ENCODE measurements at places on chromosomes 7 and 10.

GRCh38 chr10:132677473-132678227 lies 108.3 kb downstream of the NKX6-2 start:
- DNase-seq, result no peak

DNA sequence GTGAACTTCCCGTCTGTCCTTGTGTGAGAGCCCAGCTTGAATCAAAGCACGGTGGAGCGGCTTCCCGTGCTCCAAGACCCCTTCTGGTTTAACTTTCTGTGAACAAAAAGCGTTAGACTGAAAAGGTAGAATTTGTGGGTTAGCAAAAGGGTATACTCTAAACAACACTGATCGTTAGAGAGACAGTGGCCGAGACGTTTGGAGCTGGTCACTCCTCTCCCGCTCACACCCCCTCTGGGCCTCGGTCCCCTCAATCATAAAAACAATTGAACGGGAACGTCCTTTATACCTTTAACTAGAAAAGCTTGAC lies 502 bp downstream of the PRKRIP1 start:
- no peak for DNase-seq

- DNase-seq, result no peak
Observed at GRCh38 chr7:49091519-49091918, 167.2 kb downstream of the CDC14C start.

DNA sequence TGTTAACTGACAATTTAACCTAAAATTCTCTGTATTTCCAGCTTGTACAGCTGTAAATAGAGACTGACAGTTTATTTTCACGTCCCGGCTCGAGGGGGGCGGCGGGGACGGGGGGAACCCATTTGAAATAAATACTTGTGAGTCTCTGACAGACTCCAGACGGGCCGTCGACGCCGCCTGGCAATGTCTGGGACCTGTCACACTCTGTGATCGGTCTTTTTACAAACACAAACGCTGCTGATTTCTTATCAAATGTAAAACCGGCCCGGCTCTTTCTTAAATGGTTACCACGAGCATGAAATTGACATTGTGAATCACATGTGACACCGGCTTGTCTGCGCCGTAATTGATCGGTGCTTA lies 57.0 kb downstream of the UNCX start:
- no peak for DNase-seq

DNA sequence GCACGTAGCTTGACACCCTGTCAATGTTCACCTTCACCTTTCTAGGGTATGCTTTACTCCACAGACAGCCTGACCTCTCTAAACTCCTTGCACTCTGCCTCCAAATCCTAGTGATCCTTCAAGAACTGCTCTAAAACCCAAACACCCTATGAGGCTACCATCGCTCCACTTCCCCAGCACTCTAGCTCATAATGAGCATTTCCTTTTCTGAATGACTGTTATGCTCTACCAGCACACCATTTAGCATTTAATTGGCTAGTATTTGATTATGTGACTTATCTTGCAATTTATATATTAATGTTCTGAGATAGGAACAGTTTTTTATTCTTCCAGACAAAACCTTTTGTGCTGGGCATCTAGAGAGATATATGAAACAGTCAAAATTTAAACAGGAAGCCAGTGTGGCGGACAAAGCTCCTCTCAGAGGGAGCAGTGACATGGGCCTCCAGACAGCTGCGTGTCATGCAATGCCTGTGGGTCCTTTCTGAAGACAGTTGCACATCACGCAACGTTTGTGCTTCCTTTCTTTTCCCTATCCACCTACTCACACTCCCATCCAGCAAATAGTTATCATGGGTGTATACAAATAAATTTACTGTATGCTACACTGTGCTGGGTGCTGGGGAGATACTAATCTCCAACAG lies 86.3 kb downstream of the ALOX5 start:
- no peak for DNase-seq

DNA sequence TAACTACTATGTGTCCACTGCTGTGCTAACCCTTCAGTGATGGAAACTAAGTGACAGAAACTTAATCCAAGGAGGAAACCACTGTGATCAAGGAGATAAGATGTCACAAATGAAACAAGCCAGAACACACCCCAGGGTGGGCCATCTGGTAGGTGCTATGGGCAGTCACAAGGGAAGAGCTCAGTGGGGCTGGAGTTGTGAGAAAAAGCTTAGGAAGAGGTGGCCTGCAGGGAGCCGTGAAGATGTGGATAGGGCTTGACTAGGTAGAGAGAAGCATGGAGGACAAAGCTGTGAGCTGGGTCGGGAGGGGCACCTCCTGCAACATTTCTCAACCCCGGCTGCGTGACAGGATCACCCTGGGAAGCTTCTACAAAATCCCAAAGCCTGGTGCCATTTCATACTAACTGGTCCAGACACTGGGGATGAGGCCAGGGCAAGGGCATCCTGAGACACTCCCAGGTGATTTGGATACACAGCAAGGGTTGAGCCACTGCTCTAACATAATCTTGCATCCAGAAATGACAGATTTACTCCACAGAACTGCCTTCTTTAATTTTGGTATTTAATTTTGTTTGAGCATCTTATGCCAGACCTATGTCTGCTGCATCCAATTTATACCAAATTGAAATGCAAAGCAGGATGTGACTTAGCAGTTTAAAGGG lies 69.3 kb downstream of the OSBPL3 start:
- DNase-seq, result no peak

DNA sequence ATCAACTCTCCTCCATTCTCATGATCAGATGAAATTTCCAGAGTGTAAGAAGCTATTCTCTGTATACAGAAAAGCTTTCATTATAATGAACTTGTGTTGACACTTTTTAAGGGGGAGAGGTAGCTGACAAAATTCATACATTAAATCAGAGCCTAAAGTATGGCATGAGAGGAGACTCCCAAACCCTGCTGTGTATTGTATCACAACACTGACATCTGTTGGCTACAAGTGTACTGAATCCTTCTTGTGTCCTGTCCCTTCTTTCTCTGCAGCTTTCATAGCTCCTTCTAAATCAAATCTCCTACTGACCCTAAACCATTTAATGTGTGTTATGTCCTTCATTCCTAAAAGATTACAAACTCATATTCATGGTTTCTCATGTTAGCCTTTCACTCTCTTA lies 70.9 kb downstream of the GCC1 start:
- DNase-seq, result peak; percentile 37

- DNase-seq, result no peak
Observed at GRCh38 chr10:43214071-43214955, 52.6 kb downstream of the RASGEF1A start.

DNA sequence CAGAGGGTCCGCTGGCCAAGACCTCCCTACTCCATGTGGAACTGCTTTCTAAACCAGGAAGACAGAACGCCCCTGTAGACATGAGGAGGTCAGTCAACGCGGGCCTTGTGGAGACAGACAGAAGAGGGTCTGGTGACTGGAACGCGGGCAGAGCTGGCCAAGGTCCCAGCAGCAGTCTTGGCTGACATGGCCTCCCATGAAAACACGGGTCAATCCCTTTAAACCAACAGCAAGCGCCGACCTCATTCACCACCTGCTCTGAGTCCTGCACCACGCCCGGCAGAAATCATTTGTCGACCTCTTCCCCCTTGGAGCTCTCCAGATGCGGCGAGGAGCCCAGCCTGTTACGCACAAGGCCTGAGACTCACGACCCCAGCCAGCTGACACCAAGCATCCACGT lies 78.5 kb downstream of the ZRANB1 start:
- DNase-seq, result no peak

GRCh38 chr10:79292026-79292766 lies 55.1 kb upstream of the PPIF start:
- no peak for DNase-seq

GRCh38 chr7:137850571-137850970 lies 3.8 kb upstream of the DGKI start:
- DNase-seq, result no peak

DNA sequence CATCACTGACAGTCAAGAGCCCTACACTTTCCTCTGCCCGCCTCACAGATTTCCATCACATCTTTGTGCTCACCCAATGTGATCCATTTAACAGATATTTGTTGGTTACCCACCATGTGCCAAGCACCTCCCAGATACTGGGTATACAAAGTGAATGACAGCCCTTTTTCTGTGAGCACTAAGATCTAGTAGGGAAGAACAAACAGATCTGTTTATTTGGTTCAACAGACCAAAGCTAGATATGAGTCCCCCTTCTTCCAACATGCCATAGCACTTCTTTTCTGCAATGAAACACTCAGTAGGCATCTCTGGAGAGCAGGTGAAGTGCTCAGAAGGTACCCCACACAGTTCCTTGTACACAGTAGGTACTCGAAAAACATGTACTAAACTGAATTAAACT lies 101.4 kb downstream of the HIPK2 start:
- no peak for DNase-seq

- no peak for DNase-seq
Observed at GRCh38 chr7:132351954-132352499, 224.2 kb downstream of the PLXNA4 start.

- DNase-seq, result no peak
Observed at GRCh38 chr10:132539894-132540293, 2.3 kb downstream of the INPP5A start.

GRCh38 chr10:124092250-124092859 lies 1.0 kb downstream of the CHST15 start:
- DNase-seq, result peak; percentile 24

GRCh38 chr7:110307776-110308175 lies 783.2 kb upstream of the LRRN3 start:
- no peak for DNase-seq

- no peak for DNase-seq
Observed at GRCh38 chr7:7808156-7808555, 89.7 kb upstream of the RPA3 start.

DNA sequence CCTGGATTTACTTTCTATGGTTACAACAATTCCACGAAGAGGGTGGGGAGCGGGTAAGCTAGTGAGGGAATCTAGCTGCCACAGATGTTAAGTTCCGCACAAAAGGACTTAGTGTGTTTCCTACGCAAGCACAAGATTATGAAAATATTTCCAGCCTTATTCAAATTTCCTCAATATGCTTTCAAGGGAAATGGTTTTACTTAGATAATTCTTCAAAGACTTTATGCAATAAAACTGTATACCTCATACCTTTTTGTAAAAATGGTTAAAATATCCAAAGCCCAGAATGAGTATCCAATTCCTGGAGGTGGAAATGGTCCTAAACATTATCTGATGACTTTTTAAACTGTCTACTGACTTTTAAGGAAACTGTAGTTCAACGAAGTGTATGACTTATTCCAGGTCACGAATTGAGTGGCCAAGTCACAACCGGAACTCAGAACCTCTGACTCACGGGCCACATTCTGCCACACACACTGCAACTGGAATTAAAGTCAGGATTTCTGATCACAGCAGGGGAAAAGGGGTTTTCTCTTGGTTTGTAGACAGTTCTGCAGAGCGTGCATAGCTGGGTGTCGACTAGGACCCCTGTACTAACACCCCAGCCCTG lies 20.2 kb upstream of the INSIG1 start:
- DNase-seq, result no peak

- DNase-seq, result no peak
Observed at GRCh38 chr10:79250259-79250658, 97.0 kb upstream of the PPIF start.

GRCh38 chr7:140992422-140992821 lies 22.3 kb downstream of the MRPS33 start:
- no peak for DNase-seq

DNA sequence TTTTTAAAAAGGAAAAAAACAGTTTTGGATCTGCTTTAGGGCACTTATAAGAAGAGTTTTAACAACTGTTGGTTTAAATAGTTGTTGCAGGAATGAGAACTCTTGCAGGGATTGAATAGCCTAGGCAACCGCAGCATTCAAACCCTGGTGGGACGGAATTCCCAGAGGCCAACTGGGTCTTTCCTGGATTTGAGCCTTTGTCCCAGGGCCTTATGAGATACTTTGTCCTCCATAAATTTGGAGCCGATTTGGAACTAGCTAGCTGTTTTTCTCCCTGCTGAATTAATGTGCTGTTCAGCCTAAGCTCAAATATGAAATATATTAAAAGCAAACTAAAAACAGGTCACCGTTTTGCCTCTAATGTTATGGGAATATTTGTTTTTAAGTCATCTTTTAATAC lies 109.6 kb downstream of the LRMDA start:
- DNase-seq, result no peak

DNA sequence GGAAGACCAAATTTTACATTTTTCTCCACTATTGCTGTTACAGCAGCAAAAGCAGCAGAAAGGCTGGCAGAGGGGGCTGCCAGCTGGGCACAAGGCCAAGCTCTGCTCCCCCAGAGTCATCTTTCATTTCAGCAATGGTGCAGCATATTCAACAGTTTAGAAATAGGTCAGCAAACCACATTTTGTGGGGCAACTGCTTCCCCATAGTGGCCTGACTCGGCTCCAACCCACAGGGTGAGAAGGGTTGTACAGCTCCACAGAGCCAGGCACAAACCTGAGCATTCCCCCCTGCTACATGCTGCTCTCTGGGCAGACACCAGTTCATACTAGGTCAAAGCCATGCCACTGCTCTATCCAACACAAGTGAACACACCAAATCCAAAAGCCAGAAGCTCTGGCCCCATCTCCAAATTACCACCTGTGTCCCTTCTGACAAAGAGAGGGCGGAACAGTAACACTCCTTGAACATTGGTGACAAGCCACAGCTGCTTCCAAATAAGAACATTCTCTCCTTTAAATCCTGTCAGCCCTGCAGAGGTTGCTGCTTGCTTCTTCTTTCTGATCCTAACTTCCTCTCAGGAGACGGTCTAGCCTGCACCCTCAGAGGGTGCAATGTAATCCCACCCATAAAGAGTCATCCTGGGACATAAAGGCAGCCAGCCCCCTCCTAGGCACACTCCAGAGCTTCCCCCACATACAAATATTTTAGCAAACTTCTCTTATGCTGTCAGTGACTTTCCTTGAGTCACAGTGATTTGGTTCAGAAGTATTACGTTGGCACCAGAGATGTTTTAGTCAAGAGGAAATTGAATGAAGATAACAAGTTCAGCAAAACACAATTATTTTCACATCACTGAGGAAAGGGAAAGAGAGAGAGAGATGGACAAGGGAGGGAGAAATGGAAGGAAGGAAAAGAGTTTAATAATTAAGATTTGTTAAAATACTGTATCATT lies 39.0 kb upstream of the SLIT1 start:
- DNase-seq, result no peak

DNA sequence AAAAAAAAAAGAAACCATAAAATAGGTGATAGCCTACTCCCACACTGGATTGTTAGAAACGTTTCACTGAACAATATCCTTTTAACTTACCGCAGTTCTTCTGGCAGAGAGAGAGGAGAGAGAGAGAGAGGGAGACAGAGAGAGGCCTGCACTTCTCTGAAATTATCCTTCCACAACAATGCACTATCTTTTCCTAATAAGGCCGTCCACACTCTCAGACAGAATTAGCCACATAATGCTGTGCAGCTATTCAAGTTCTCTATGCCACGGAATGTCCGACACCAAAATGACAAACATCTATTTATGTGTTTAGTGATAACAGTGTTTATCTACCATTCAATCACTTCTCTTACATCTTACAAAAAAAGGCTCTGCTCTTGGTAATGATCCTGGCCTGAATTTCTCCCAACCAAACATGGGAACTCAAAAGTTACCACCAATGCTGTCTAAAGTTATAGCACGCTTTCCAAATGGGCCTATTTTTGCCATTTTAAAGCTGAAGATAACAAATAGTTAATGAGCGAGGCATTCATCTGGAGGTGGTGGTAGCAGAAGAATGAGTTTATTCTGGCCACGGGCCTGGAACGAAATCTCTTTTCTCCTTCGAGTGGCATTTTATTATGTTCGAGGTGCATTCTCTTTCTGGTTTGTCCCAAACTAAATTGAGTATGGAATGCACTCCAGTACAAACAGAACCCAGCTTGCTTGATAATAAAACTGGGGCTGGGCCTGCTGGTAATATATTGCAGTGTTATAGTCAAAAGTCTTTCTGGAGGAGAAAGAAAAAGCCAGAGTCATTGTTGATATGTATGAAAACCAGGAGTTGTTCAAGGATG lies 160.2 kb upstream of the SVIL start:
- no peak for DNase-seq

GRCh38 chr7:20513341-20513740 lies 102.1 kb upstream of the ABCB5 start:
- DNase-seq, result no peak

Data from globus pallidus (tissue), 1 donor.